CD4-positive, alpha-beta T cell treated with Interleukin-17A for 1 hour (primary cell): ENCODE measurements at places on chromosomes 1 and 21.

- DNase-seq: no peak
Observed at GRCh38 chr1:108892356-108893140, 15.8 kb downstream of the GPSM2 start.

GRCh38 chr1:233315718-233316301 is 11.7 kb upstream of the MAP3K21 start:
- no peak for DNase-seq

- DNase-seq: peak; percentile 39
Observed at GRCh38 chr1:193437785-193438184, 251.4 kb upstream of the B3GALT2 start.

DNA sequence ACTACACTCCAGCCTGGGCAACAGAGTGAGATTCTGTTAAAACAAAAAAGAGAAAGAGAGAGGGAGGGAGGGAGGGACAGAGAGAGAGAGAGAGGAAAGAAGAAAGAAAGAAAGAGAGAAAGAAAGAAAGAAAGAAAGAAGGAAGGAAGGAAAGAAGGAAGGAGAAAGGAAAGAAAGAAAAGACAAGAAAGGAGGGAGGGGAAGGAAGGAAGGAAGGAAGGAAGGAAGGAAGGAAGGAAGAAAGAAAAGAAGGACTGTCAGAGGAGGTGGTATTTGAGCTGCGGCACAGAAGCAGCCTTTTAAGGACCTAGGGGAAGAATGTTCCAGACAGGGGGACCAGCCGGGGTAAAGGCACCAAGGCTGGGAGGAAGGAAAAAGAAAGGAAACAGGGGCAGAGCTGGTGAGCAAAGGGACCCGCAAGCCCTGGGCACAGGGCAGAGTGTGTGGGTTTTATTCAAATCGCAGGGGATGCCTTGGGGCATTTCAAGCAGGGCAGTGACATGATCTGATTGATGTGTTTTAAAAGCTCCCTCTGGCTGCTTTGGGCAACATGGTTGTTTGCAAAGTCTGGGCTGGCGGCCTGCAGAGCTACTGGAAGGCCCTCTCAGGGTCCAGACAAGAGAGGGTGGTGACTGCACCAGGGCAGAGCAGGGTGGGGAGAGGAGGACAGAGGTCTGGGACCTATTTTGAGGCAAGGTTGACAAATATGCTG is 176.9 kb upstream of the VAMP3 start:
- no peak for DNase-seq

DNA sequence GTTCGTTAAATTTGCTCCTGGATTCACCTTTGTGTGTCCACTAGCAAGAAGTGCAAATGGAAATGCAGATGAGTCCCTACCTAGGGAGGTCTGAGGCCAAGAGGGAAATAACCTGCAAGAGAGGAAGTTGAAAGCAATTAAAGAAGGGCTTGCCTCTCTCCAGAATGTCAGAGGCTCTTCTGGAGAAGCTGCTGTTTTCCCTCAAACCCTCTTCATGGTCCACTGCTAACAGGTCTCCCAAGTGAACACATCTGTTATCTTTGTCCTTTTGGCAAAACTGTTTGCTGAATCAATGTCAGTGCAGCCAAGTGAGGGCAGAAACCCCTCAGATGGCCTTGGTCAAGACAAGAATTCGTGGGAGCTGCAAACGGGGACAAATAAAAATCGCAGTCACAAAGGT is 177.3 kb upstream of the PLXNA2 start:
- no peak for DNase-seq

DNA sequence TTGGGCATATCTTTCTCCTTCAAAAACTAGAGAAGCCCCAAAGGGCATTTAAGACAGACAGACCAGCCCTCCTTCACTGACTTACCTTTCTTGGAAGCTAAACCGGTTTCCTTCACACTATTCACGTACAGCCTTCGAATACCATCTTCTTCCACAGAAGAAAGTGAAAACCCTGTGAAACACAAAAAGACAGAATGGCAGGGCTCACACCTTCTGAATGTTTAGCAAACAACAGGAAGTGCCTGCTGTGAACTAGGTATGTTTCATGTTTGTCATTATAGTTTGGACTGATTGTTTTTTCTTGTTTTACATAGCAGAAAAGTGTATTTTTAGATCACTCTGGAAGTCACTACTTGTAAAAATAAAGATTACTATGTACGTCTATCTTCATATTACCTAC is 148.6 kb upstream of the KRTAP19-8 start:
- DNase-seq: peak; percentile 51

DNA sequence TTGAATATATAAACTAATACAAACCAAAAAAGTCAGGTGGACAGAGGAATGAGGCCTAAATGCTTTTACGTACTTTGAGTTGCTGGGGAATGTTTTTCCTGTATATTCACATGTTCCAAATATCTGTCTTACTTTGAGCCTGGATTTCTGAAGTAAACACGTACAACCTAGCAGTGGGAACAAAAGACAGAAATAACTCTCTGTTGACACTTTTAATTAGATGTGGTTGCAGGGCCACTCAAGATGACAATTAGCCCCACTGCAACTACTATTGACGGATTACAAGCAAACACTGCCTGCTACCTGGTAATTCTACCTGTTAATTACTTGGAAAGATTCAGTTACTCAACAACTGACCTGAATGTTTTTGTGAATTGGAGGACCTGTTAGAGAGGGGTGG is 196.9 kb downstream of the TTLL7 start:
- no peak for DNase-seq

- no peak for DNase-seq
Observed at GRCh38 chr1:206430031-206430983, 40.0 kb upstream of the IKBKE start.

DNA sequence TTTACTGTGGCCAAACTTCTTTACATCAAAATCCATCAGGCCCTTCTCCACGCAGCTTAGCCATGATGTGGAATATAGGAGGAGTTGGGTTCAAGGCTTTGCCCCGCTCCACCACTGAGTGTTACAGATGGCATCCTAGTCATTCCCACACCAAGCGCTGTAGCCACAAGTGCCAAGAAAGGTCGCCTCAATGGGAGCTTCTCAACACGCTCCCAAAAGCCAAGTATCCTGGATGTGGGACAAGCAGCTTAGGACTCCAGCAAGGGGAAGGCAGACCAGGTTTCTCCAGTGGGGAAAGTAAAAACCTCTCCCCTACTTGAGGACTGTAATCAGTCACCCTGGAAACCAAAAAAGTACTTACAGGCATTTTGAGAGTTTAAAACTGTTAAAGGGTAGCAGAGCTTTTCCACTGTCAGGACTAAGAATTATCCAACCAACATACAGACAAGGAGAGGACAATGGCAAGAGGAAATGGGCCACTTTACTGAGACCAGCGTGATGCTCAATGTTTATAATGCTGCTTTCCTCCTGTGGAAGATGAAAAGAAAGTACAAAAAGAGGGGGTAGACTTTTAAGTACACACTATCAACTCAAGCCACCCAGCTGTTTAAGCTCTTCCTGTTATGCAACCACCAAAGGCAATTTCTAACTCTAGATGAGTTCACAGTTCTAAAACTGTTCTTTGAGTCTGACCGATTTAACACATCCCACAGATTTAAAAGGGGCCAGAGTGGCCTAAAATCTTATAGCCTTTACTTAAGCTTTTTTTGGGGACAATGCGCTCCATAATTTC is 120.7 kb upstream of the KRTAP19-8 start:
- peak; percentile 48 for DNase-seq

GRCh38 chr1:19113697-19114092 is 96.4 kb downstream of the UBR4 start:
- DNase-seq: peak; percentile 41

- peak; percentile 89 for DNase-seq
Observed at GRCh38 chr1:100400404-100400803, 48.1 kb downstream of the CDC14A start.

GRCh38 chr1:154714052-154714623 is 106.2 kb upstream of the ADAR start:
- no peak for DNase-seq

DNA sequence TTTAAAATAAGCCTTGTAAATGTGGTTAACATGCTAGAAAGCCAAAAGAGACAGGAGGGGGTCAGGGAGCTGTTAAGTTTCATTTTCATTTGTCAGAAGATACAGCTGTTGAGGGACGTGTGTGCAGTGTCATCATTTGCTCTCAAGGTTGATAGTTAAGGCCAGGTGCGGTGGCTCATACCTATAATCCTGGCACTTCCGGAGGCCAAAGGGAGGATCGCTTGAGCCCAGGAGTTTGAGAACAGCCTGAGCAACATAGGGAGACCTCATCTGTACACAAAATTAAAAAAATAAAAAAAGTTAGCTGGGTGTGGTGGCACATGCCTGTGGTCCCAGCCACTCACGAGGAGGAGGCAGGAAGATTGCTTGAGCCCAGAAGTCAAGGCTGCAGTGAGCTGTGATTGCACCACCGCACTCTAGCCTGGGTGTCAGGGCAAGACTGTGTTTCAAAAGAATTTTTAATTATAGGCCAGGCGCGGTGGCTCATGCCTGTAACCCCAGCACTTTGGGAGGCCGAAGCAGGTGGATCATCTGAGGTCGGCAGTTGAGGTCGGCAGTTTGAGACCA is 22.7 kb downstream of the ZBTB8OS start:
- DNase-seq: peak; percentile 55

DNA sequence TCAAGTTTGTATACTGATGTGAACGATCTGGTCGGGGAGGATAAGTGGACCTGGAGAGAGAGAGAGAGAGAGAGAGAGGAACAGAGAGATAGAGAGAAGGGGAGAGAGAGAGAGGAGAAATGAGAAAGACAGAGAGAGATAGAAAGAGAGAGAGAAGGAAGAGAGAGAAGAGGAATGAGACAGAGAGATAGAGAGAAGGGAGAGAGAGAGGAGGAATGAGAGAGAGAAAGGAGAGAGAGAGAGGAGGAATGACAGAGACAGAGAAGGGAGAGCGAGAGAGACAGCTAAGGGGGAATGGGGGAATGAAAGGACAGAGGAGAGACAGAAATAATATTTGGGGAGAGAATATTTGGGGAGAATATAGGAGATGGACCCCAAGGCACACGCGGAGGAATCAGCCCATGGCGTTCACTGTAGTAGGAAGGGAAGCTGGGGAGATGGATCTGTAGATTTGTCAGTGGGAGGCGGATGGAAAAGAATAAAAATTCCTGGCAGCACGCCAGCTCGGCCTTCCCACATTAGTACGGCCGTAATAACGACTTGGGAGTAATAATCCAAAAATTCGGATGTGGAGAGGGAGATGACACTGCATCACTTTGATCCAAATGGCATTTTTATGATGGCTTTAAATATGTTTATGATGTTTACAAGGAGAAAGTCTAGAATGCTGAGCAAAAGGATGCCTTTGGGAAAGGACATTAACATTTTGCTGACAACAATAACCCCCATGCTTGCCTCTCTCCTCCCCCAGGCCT is 159.8 kb upstream of the KCNJ6 start:
- DNase-seq: no peak

GRCh38 chr1:166960858-166961474 is 14.4 kb downstream of the ILDR2 start:
- DNase-seq: no peak

GRCh38 chr1:230797376-230797920 is 50.3 kb downstream of the CAPN9 start:
- DNase-seq: no peak

DNA sequence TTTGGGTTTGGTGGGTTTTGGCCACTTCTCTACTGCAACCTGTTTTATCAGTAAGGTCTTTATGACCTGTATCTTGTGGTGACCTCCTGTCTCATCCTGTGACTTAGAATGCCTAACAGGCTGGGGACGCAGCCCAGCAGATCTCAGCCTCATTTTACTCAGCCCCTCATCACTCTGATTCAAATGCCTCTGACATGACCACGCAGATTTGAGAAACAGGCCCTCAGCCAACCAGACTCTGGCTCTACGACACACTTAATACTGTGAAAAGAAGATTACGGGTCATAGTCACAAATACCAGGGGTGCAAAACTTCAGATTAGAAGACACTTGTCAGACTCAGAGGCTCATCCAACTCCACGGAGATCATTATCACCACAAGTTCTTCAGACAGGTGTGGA is 28.3 kb upstream of the KIF26B start:
- DNase-seq: no peak

GRCh38 chr1:162696286-162696862 is 64.1 kb downstream of the DDR2 start:
- no peak for DNase-seq

DNA sequence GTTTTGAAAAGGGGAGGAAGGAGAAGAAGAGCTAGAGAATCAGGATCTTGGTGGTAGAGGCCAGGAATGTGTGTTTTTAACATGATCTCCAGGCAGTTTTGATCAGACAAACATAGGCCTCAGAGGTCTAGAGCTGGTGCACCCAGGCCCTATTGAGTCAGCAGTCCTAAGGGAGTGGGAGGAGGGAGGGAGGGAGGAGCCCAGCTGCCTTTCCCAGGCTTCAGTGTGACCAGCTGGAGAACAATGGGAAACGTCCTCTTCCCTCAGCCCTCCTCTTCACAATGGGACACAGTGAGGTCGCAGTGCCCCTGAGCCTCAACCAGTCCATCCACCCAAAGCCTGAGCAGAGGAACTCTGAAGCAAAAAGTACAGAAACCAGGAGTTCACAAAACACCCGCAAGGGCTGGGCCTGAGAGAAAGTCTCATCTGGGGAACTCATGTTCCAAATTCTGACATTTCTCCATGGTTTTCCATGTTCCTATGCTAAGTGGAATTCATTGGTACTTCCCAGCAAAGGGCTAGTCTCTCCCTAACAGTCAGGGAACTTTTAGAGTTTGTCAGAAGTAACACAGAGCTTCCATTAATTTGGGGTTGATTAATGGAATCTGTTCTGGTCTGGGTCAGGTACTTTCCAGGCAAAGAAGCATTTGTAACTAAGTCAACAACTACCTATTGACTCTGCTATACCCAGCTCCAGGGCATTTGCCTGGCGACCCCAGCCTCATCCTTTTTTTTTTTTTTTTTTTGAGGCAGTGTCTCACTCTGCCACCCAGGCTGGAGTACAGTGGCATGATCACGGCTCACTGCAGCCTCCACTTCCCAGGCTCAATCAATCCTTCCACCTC is 37.5 kb downstream of the ELAPOR1 start:
- DNase-seq: no peak

DNA sequence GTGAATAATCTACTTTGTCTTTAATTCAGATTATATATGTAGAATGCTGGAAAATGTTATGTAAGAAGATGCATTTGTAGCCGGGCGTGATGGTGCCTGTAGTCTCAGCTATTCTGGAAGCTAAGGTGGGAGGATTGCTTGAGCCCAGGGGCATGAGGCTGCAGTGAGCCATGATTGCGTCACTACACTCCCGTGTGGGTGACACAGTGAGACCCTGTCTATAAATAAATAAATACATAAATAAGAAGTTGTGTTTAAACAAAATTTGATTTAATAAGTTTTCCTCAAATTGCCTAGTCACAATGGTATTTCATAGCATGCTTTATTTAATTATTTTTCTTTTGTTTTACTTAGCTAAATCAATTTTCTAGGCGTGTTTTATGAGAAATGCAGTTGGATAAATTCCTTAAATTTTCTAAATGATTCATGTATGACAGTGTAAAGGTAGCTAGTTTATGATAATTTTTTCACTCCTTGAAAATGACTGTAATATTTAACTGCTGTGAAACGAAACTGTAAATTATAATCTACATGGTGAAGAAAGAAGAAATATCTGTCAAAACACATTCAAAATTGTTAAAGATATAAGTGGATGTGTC is 232.6 kb downstream of the SRGAP2C start:
- DNase-seq: no peak
